Stimulated activated CD4-positive, alpha-beta T cell treated with anti-CD3 and anti-CD28 coated beads, Interleukin-4, amount 100 ng/mL, for 1 hour (primary cell): ENCODE measurements at places on chromosomes 13 and 19.
A peak's percentile ranks its signal among the peaks of the same experiment; 100 is the strongest.

GRCh38 chr19:43489310-43489709, 15.2 kb downstream of the PHLDB3 start:
- no peak for DNase-seq

DNA sequence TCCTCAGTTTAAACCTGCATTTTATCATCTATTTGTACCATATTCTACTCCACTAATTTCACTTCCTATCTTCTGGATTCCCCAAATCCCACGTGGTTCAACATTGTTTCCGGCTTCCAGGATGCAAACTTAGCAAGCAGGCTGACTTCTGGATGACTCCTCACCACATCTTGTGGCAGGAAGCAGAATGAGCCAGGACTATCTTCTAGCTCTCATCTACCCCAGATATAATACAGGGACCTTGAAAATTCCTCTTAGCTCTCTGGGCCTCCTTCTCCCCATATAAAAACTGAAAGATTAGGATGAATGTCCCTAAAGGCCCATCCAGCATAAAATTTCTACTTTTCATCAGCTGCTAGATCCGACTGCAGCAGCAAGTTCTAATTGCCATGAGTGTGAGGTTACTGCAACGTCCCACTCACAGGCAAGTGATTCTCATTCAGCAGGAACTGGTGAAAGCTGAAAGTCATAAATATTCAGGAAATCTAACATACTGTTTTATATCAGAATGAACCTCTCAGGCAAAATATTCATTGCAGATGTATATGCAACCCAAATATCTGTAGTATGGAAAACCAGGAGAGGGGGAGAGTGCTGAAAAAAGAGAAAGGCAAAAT, 93.4 kb downstream of the KCTD12 start:
- DNase-seq, result no peak

DNA sequence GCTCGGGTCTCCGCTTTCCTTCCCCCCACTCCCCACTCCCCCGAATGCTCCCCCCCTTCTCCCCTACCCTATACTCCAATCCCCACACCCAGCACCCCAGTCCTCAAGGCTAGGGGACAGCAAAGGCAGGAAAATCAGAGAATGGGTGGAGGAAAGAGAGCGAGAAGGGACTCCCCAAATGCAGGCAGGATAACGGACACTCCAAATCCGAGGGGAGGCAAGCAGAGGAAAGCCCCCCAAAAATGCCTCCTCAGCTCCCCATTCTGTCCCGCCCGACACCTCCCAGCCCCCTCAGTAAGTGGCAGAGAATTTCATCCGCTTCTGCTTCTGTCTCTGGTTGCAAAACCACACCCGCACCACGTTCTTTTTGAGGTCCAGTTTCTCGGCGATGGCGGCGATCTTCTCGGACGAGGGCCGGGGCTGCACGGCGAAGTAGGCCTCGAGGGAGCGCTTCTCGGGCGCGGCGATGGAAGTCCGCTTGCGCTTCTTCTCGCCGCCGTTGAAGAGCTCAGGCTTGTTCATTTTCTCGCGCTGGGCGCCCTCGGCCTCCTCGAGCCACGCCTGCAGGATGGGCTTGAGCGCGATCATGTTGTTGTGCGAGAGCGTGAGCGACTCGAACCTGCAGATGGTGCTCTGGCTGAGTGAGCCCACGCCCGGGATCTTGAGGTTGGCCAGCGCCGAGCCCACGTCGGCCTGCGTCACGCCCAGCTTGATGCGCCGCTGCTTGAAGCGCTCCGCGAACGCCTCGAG, 2.1 kb downstream of the POU4F1 start:
- no peak for DNase-seq

GRCh38 chr19:47428177-47428894, 9.0 kb upstream of the MEIS3 start:
- peak; percentile 79 for DNase-seq

DNA sequence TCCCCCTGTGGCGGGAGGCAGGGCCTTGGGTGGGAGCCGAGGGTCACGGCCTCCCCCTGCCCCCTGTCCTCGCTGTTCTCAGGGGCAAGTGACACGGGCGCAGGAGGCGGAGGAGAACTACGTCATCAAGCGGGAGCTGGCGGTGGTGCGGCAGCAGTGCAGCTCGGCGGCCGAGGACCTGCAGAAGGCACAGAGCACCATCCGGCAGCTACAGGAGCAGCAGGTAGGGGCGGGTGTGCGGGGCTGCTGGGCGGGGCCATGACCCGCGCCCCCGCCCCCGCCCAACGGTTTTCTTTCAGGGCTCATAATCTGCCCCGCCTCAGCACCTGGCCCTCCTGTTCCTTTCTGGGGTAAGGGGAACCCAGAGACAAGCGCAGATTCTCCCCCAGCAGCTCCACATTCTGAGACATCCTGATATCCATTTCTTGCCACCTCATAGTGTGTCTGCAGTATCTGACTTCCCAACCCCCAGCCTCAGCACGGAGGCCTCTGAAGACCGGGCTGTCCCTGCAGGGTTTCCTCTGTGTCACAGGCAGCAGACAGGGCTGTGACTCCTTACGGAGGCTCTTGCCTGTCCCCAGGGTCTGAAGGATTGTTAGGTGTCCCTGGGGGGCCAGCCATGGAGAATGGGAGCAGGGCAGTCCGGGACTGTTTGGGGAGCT, 15.9 kb downstream of the PRR36 start:
- no peak for DNase-seq

- DNase-seq, result no peak
Measured at GRCh38 chr13:40589285-40590109, 76.9 kb downstream of the FOXO1 start.
